ENCODE measurements at places on chromosomes 4 and X.

DNA sequence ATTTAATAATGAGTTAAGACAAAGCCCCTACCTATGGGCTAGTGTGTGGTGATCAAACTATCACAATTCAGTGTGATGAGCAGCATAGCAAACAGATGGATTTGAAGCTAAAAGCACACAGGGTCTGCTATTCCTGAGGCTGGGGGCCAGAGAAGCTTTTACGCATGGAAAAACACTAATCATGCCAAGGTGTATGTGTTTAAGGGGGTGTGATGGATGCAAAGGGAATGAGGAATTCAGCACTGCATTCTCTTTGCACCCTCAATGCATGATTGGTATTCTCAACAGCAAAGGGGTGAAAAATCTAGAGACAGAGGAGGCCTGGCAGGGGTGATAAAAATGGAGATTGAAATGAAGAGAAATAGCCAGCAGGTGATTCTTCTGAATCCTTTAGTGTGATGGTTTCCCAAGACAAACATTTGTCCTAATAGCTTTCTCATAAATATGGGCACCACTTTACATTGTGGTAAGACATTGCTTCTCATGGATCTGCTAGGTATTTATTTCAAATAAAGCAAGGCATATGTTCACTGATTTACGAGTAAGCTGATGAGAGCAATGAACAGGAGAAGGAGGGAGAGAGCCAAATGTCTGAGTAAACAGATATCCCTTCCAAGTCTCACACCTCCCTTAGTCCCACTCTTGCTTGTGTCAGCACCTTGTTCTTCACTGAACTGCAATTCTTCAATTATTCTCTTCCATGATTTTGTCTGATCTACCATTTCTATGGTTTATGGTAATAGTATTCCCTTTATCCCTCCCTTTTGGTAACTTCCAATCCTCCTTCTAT lies 15.7 kb downstream of the C1QTNF7 start:
- DNase-seq: no peak

- DNase-seq: no peak
Observed at GRCh38 chr4:36509845-36510244, 228.4 kb downstream of the DTHD1 start.

GRCh38 chrX:63275127-63275526 lies 76.0 kb downstream of the SPIN4 start:
- no peak for DNase-seq

GRCh38 chr4:78780093-78780492 lies 3.9 kb downstream of the BMP2K start:
- DNase-seq: no peak
